Brain (organoid and tissue), 16 donors: ENCODE measurements at places on chromosomes 5 and 9. TPM values are rescaled to one million over a fixed set of nuclear protein-coding genes. Genes with fewer than 3 reads are reported as not detected.

GRCh38 chr5:100818340-100818739 is 84.7 kb downstream of the ST8SIA4 start:
- no peak for DNase-seq

- no peak for DNase-seq
These were observed 574.8 kb downstream of the PSAT1 start for GRCh38 chr9:78871452-78872331.

- DNase-seq, result peak; percentile 27
These were observed 54.7 kb downstream of the FOXD1 start for GRCh38 chr5:73393611-73394489.

DNA sequence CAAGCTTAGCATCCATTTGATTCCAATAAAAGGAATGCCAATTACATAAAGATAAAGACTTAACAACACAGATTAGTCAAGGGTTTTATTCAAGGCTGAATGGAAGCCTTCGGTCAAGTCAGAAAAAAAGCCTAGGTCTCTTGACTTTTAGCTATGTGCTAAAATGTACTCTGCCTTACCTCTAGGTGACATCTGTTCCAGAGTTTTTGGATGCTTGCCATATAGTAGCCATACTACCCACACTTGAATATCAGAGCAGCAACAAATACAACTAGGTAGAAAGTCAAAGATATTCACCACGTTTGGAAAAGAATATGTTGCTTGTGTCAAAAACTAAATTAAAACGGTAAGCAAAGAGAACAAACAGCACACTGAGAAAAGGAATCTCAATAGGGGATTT is 484.7 kb downstream of the ELAVL2 start:
- DNase-seq, result no peak

- DNase-seq, result no peak
These were observed 67.8 kb downstream of the PTCH1 start for GRCh38 chr9:95449016-95449415.

DNA sequence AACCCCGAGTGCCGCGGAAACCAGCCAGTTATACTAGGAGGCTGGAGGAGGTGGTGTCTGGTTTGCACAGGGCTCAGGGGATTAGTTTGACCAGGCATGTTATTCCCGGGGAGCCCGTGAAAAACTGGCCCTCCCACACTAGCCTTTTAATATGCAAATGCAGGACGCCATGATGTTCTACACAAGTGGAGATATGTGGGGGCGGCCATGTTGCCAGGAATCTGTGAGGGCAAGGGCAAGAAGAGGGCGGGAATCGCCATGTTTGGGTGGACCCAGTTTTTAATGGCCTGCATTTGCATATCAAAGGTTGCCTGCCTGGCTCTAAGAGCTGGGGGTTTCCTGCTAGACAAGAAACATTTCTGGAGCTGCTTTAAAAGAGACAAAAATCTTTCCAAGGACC is 940.7 kb downstream of the CDH18 start:
- no peak for DNase-seq

DNA sequence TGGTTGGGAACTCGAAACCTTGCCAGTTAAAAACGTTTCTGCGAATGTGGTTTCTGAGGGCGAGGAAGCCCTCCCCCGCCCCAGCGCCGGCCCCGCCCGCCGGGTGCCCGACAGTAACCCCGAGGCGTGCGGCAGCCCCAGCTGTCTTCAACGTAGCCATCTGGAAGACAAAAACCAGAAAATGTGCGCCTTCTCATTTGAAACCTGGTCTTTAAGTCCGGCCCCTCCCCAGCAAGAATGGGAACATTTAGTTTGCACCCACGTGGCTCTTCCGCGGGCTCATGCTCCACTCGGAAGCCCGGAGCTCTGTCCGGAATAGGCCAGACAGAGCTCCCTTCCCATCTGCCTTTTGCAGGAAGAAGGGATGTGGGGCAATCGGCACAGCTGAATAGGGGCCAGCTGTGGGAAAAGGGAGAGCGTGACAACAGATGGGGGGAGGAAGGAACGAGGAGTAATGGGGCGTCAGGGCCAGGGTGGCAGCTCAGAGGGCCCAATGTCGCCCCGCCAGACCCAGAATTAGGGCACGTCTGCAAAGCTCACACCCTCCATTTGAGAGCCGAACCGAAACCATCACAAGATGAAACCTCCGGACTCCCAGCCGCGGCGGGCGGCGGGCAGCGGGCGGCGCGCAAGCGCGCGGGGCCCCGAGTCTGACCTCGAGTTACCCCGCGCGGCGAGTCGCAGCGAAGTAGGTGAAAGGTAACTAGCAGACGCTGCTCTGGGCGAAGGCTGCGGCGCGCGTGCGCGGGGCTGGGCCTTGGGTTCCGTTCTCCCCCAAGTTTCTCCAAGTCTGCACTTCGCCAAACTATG is 63.4 kb upstream of the ABCA1 start:
- DNase-seq, result peak; percentile 83

The AHRR gene
- 3.0 TPM for polyA plus RNA-seq

The PHF2 gene
- polyA plus RNA-seq, result 63.6 TPM

The SEMA6A gene
- 34.2 TPM for polyA plus RNA-seq
